ENCODE measurements at places on chromosomes 2 and 18.

DNA sequence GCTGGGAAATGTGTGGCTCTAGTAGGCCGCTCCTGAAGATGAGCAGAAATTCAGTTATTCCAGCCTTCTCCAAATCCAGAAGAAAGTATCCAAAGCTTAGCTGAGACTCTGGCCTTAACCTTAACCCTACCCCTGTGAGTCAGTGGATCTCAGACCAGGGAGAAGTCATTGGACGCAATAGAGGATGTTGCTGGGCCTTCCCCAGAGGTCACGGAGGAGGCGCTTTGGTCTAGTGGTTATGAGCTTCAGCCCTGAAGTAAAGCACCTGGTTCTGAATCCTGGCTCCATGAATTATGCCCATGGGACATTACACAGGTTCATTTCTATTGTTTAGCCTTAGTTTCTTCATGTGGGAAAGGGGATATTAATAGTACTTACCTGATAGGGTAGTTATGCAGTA is 24.0 kb downstream of the PKDCC start:
- DNase-seq: no peak

GRCh38 chr2:8251291-8251690 is 430.6 kb upstream of the ID2 start:
- DNase-seq: no peak

- DNase-seq: no peak
Measured at GRCh38 chr2:236021499-236022057, 146.6 kb downstream of the GBX2 start.

GRCh38 chr18:45859334-45859733 is 33.9 kb downstream of the SIGLEC15 start:
- no peak for DNase-seq

GRCh38 chr18:37432436-37433195 is 133.0 kb downstream of the CELF4 start:
- DNase-seq: no peak

- DNase-seq: no peak
Measured at GRCh38 chr2:146602856-146603255, 1242.0 kb upstream of the ACVR2A start.

DNA sequence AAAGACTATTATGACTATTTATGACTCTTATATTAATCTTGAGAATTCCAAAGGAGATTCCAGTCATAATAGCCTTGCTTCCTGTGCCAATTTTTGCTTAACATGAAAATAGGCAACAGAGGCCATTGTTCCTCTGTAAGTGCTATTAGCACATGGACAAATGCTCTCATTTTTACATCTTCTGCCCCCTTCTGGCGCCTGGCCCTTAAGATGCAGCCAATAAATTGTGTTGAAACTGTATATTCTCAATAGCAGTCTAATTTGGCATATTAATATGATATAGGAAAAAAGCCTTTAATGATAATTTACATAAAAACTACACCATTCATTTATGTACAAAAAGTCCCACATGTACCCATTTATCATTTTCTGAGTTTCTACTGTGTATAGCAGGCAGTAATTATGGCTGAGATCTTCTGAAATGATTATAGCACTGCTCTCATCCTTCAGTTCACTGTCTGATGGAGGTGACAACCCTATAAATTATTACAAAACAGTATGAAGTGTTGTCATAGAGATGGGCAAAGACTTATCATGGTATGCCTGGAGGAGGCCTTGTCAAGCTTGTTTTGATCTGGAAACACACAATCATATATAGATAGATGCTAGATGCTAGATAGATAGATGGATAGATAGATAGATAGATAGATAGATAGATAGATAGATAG is 613.3 kb downstream of the TSN start:
- no peak for DNase-seq

- DNase-seq: no peak
Measured at GRCh38 chr2:173625315-173625714, 270.6 kb downstream of the CDCA7 start.

Data from liver (tissue), 10 donors.